ENCODE measurements at places on chromosomes 3 and 15.
A peak's percentile ranks its signal among the peaks of the same experiment; 100 is the strongest.

- no peak for DNase-seq
Measured at GRCh38 chr15:86754846-86755245, 675.2 kb downstream of the AGBL1 start.

DNA sequence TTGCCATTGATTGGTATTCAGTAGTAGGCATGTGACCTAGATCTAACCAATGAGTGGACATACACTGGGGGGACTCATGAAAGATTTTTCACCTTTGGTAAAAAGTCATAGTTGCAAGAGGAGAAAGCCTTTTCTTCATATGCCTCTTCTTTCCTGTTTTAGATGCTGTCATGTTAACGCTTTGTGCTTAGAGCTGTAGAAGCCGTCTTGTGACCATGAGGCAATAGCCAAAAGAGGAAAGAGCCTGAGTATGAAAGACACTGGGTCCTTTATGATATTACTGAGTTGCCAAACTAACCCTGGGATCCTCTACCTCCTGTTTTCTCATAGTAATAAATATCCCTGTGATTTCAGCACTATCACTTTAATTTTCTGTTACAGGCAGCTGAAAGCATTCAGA, 396.0 kb downstream of the FHIT start:
- DNase-seq = no peak

- no peak for DNase-seq
Measured at GRCh38 chr3:187015903-187016638, 85.7 kb downstream of the ST6GAL1 start.

GRCh38 chr3:187736418-187736871, 8.8 kb downstream of the BCL6 start:
- DNase-seq = no peak

DNA sequence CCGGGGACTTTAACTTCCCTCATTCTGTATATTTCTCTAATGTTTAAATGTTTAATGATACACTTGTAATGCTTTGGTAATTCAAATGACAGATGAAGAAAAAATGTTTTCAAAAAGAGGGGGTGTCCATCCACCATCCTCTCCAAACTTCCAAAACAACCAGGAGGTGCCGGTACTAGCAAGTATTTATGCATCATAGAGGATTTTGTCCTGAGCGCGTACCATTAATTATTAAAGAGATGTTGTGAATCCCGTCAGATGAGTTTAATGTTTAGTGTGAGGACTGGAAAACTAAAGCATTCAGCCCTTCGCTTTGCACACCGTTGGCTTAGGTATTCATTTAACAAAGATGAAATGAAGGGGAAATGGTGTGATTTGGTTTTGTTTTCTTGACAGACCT, 1.3 kb downstream of the SLC28A1 start:
- DNase-seq = no peak

DNA sequence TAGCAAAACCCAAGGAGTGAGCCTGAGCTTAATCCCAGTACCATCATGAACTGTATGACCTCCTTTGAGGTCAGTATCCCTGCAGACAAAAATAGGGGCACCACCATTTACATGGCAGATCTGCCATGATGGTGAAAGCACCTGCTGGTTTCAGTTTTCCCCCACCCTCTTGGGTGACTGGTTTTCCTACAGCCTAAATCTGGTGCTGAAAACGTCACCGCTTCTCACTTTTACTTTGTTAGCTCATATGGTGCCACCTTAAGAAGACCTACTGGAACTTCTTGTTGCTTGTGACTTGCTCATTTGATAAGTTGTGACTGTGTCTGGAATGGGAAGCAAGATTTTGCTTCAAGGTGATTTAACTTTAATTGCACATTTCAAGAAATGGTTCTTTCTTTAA, 5.1 kb downstream of the PPP1R2 start:
- no peak for DNase-seq

DNA sequence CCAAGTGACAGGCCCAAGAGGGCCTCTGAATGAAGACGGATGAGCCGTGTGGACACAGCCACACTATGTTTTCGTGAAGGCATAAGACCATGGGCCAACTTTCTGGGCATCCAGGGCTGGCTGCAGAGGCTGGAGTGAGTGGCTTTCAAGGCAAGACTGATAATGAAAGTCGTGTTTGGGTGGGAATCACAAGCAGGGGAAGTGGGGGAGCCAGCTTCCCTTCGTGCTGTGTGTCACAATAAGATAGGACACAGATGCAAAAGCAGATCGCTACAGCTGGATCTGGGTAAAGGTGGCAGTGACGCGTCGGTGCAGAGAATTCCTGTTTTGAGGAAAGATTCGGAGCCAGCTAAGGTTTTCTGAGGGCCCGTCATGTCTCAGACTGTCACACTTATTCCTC, 309.8 kb upstream of the CTDSPL start:
- DNase-seq = no peak

- no peak for DNase-seq
Measured at GRCh38 chr3:170467571-170468147, 49.0 kb downstream of the CLDN11 start.

GRCh38 chr15:65032801-65033537, 3.5 kb upstream of the MTFMT start:
- peak; percentile 71 for DNase-seq

DNA sequence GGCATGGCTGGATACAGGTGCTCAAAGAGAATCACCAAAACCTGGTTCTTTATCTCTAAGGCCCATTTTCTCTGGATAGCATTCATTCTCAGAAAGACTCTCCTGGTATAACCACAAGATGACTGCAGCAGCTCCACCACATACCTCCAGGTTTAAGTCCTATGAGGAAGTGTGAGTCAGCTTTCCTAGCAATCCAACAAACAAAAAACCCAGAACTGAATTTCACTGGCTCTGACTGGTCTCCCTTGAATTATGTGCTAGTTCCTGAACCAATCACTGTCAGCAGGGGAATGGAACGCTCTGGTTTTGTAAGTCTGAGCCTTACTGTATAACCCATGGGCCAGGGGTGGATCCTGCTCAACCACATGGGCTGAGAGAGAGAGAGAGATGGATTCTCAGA, 27.2 kb downstream of the MRPL46 start:
- no peak for DNase-seq

GRCh38 chr3:116836286-116836685, 126.7 kb downstream of the TUSC7 start:
- DNase-seq = no peak

DNA sequence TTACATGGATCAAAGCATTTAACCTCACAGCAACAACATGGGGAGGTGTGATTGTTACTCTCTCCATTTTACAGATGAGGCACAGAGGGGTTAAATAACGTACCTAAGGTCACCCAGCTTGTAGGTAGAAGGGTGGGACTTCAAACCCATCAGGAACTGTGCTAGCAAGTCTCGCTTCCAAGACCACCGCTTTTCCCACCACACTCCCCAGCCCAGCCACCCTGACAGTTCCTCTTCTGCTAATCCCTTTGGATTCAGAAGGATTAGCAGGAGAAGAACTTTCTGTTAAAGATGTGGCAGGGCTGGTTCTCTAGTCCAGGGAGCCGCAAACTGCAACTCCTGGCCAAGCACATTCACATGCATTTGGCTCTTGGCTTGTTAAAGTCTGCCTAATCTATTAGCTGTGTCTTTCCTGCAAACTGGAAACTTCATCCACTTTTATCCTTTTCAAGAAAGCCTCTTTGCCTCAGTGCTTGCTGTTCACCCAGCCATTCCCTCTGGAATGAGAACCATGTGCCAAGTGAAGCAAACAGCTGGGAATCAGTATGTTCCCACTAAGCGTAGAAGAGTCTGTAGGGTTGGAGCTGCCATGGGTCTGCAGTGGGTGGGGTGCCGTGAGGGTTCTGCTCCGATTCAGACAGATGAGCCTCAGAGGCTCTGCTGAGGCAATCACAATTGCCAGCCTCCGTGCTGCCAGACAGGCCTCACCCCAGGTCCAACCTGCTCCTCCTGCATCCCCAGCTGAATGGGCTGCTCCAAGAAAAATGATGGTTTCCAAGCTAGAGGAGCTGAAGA, 44.6 kb downstream of the POMGNT2 start:
- DNase-seq = no peak

DNA sequence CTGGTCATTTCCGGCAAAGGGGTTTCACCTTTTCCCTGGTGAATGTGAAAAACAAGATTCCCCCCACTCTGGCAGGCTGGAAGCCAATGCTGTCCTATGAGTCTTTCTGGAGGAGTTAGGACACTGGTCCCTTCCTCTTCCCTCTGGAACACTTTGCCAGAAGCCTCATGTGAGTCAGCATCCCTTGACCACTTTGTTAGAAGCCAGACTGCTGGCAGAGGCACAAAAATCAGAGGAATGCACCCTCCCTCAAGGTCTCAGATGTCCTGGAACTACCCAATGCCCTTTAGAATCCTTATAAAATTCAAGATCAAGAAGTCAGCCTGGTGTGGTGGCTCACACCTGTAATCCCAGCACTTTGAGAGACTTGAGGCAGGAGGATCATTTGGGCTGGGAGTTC, 26.6 kb downstream of the ITGB5 start:
- no peak for DNase-seq

GRCh38 chr15:94265009-94265408, 33.6 kb downstream of the MCTP2 start:
- no peak for DNase-seq

DNA sequence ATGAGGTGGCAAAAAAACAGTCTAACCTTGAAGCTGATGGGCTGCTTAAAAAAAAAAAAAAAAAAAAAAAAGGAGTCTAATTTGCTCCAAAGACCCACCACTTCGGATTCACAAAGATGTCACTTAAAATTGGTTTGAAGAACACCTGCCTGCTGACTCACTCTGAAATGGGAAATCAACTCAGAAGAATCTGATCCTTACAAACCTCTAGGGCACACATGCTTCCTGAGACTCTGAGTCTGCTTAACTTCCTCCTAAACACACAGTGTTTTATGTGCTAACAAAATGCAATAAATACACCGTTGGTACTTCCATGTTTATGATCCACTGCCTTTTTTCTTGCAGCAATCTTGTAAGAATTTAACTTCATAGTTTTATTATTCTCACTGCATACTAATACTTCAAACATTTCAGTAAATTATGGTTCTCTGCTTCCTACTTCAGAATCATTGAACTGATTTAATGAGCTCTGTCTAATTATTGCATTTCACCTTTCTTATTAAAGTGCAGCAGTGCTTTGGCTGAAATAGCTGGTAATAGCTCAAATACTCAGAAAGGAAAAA, 73.0 kb upstream of the FRMD4B start:
- no peak for DNase-seq

DNA sequence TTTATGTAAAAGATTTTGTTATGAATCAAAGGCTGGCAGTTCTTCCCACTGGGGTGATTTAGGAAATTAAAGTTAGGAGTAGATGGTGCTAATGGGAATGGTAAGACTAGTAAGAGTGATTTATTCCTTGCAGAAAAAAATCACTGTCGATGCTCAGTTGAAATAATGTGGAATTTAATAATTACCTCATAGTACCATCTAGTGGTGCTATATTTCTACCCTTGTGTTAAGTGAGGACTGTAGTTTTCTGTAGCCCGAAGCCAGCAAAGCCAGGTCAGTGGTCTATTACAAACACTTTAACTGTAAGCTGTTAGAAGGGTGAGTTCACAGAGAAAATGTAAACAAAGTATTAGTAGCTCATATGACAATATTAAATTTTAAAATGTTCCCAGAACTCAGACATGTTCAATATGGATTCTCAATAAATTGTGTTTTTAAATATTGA, 39.5 kb upstream of the GOLGA8J start:
- DNase-seq = no peak

GRCh38 chr3:123593381-123593780, 8.5 kb upstream of the HACD2 start:
- DNase-seq = no peak

- no peak for DNase-seq
Measured at GRCh38 chr3:37556789-37557301, 304.8 kb upstream of the CTDSPL start.

- no peak for DNase-seq
Measured at GRCh38 chr3:169891886-169892285, 19.5 kb upstream of the SAMD7 start.

GRCh38 chr3:143188881-143189280, 69.3 kb downstream of the CHST2 start:
- no peak for DNase-seq

DNA sequence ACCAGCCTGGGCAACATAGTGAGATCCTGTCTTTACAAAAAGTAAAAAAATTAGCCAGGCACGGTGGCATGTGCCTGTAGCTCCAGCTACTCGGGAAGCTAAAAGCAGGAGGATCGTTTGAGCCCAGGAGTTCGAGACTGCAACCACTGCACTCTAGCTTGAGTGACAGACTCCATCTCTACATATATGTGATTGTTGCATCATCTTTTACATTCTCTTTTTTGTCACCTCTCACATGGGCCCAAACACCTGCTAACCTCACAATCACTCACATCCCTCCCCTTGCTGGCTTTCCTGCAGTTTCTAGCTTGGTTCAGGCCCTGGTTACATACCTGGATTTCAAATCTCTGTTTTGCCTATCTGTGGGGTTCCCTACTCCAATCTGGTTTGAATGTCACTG, 19.4 kb downstream of the MYLK start:
- DNase-seq = no peak

GRCh38 chr3:127984241-127984975, 67.8 kb upstream of the SEC61A1 start:
- no peak for DNase-seq

GRCh38 chr3:171227359-171227758, 200.8 kb upstream of the SLC2A2 start:
- DNase-seq = no peak

DNA sequence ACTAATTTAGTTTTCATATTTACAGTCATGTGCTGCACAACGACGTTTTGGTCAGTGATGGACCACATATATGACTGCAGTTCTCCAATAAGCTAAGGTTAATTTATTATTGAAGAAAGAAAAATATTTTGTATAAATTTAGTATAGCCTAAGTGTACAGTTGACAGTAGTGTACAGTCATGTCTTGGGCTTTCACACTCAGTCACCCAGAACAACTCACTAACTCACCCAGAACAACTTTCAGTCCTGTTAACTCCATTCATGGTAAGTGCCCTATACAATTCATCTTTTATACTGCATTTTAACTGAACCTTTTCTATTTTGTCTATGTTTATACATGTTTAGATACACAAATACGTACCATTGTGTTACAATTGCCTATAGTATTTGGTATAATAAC, 3.8 kb upstream of the GABRR3 start:
- no peak for DNase-seq

DNA sequence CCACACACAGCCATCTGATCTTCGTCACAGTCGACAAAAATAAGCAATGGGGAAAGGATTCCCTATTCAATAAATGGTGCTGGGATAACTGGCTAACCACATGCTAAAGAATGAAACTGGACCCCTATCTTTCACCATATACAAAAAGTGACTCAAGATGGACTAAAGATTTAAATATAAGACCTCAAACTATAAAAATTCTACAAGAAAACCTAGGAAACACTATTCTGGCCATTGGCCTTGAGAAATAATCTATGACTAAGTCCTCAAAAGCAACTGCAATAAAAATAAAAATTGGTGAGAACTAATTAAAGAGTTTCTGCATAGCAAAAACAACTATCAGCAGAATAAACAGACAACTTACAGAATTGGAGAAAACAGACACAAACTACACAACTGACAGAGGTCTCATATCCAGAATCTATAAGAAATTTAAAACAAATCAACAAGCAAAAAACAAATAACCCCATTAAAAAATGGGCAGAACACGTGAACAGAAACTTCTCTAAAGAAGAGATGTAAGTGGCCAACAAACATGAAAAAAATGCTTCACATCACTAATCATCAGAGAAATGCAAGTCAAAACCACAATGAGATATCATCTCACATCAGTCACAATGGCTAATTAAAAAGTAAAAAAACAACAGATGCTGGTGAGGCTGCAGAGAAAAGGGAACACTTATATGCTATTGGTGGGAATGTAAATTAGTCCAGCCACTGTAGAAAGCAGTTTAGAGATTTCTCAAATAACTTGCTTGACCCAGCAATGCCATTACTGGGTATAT, 104.0 kb downstream of the NR1I2 start:
- DNase-seq = no peak
